ENCODE measurements at places on chromosomes 2 and 18.

DNA sequence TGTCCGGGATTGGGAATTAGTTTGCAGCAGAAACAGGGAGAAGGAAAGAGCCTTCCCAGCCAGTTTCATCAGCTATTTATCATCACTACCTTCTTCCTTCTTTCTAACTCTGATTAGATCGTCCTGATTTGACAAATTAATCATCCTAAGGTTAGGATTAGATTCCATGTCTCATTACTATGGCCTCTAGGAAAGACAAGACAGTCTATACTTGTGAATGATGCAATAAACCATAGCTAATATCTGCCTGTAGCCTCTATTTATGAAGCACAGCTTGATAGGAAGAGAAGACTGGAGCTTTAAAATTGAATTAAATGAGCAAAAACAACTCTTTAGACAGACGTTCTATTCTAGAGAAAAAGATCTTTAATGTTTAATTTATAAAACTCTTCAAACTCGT, 25.2 kb upstream of the FRZB start:
- DNase-seq, result no peak

DNA sequence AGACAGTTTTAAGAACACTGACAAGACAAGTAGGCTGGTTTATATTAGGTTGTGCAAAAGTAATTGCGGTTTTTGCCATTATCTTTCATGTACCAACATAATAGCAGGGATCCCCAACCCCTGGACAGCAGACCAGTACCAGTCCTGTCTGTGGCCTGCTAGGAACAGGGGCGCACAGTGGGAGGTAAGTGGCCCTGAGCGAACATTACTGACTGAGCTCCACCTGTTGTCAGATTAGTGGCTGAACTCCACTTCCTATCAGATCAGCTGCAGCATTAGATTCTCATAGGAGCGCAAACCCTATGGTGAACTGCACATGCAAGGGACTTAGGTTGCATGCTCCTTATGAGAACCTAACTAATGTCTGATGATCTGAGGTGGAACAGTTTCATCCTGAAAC, 921.9 kb downstream of the CCDC85A start:
- no peak for DNase-seq

DNA sequence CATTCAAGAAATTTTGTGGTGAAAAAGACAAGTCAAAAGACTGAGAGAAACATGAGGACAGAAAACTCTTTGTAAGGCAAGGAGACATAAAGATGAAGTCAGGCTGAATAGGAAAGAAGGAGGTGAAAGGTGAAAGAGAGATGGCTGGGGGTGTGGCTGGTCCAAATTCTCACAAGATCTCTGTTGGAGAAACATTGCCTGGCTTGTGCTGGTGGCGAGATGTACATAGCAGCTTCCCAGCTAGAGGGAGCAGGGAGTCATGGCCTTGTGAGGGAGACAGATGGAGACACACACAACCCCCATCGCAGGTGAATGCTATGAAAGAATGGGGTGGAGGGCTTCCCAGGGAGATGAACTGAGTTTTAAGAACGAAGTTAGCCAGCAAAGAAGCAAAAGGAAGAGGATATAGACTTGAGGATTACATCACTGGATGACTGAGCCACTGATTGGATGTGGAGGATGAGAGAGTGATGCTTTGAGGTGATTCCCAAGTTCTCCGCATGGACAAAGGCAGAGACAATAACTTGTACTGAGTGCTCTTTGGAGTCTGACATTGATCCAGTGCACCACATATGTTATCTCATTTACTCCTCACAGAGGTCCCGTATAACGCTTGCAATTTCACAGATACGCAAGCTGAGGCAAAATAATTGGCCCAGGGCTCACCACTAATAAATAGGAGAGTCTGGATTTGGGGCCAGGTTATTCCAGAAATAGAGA, 3.7 kb upstream of the EMX1 start:
- no peak for DNase-seq

GRCh38 chr2:111119822-111120252, 877 bp upstream of the BCL2L11 start:
- DNase-seq, result no peak

GRCh38 chr18:79348066-79348465, 47.7 kb upstream of the NFATC1 start:
- no peak for DNase-seq

- no peak for DNase-seq
Measured at GRCh38 chr2:170227951-170228350, 50.0 kb downstream of the MYO3B start.

DNA sequence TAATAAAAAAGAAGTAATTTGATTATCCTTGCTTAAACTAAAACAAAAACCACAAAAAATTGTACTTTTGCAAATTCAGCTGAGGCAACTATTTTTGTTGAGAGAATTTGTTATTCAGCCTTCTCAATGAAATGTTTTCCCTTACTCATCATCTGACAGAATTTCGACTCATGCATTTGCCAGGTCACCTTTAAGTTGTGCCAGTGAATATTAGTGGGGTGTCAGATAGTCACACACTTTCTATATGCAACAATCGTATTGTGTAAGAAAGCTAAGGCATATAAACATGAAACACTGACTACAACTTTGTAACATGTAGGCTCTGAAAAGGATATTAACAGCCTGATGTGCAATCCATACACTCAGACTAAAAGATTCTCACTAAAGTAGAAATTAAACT, 1653.1 kb upstream of the SLC39A10 start:
- DNase-seq, result no peak

DNA sequence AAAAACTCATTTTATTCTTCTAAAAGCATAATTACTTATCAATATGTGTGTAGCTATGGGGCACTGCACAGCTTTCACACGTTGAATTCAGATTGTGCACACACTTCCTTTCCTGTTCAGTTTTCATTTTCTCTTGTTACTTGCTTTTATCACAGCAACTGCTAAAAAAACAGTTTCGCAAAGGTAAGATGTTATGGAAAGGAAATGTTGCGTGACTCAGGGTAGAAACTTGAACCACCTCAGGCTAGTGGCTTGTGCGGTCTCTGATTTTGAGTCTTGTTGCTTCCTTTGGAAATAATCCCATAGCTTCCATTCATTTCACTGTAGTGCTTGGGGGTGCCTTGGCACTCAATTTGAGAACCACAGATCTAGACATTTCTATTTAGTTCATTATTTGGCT, 171.9 kb downstream of the FMNL2 start:
- no peak for DNase-seq

- DNase-seq, result no peak
Measured at GRCh38 chr2:100554798-100555407, 7.9 kb upstream of the PDCL3 start.

DNA sequence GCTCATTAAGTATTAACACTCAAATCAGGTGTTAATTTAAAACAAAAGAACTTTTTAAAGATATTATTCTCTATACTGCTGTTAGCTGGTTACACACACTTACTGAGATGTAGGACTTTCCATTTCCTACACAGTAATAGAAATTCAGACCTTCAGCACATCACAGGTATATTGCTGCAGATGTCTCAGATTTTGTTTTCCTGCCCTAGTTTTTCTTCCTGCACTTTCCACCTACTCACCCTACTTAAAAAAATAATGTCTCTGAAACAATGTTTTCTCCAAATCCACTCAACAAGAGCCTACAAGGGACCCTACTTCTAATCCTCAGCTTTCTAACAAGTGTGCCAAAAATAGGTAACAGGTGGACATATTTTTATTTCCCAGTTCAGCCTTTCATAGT, 43.9 kb downstream of the DYM start:
- DNase-seq, result no peak

GRCh38 chr2:64586054-64586453, 61.9 kb downstream of the AFTPH start:
- DNase-seq, result no peak

GRCh38 chr2:227772932-227773331, 27.2 kb downstream of the SCYGR8 start:
- DNase-seq, result no peak

DNA sequence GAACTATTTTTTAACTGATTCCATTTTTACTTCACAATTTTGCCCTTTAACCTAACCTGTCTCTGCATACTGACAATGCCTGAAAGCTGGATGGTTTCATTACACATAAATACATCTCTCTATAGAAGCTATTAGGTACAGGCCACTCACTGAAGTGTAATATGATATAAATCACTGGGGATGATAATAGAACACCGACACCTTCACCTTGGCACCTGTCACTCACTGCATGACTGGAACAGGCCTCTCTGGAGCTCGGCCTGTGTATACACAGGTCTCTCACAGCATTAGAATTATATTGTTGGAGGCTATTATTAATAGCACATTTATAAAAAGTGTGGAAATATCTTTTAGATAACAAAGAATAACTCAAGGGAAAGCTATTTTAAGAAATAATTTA, 138.2 kb downstream of the TMEM131 start:
- no peak for DNase-seq

DNA sequence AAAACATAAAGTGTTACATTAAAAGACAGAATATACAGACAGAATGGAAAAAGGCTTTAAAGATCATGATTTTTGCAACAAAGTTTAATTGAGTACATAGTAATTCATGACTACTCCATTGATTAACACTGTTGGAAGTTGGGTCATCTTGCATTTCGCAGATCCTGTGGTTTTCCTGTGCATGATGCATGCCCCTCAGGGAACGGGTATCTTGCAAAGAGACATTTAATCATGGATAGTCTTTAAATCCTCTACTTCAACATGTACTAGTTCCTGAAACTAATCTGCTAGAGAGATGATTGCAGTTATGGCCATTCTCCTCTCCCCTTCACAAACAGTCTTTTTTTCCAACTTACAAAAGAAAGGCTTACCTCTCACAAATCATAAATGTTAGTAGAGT, 155.6 kb upstream of the DSEL start:
- no peak for DNase-seq

DNA sequence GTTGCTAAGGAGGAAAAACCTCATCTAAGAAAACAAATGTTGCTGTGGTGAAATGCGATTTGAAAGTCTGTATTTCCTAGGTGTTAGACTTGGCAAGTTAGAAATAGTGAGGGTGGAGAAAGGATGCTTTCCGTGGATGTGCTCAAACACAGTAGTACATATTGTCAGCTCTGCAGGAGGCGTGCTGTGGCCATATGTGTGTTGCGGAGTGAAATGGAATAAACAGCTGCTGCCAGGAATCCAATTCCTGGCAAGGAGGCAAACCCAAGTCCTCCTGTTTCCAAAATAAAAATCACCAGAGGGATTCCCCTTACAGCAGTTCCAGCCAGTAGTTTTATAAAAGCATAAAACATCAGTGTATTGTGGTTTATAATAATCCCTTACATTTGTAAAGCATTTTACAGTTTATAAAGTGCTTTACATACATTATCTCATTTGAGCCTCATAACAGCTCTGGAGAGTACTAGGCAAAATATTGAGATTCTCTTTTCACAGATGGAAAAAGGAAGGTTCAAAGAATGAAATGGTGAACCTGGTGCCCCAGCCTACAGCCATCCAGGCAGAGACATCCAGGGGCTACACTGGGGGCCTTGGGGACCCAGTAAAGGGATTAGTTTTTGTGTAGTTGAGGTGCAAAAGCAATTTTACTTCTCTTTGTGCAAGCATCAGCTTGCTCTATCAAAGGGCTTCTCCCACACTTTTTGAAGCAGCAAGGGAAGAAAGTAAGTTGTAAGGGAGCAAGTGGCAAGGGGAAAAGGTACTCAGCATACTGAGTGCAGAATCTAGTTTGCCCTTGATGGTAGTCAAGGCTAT, 206.0 kb downstream of the AGPS start:
- no peak for DNase-seq

DNA sequence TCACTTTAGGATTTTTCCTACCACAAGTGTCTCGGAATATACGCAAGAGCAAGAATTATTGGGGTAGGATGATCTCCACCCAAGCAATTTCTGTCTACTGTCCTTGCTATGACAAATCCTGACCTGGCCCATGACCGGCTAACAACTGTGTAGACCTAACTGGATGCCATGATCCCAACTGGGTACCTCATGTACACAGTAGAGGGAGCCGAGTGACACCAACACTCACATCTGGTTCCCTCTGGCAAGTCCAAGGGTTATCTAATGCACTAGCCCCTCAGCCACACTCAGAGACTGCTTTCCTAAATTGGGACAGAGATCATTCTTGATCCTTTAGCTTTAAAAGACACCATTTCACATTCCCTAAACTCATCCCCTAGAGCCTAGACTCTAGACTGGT, 60.7 kb upstream of the ZNF532 start:
- no peak for DNase-seq

- no peak for DNase-seq
Measured at GRCh38 chr18:8675057-8675456, 30.3 kb upstream of the MTCL1 start.

GRCh38 chr2:224753743-224754540, 37.8 kb upstream of the CCDC195 start:
- no peak for DNase-seq

DNA sequence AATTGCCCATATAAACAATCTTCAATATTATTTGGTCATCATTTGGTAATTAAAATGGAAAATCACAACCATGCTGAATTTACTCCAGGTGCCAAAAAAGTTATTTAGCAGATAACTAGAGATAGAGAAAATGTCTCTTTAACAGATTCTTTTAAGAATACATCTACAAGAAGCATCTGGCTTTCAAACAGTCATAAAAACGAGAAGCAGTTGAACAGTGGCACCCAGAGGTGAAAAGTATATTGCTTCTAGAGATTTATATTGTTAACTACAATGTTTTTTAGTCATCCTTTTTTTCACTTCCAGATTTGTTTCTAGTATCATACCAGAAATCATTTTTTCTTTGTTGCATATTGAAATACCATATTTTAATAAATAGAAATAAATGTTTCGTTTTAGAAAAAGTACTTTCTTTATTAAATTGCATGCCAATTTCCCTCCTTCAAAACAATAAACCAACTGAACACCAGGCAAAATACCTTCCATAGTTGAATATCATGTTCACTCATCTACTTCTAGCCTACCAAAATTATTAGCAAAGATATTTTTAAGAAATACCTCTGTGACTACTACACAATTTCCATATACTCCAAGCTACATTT, 65.4 kb upstream of the HNRNPA3 start:
- no peak for DNase-seq

DNA sequence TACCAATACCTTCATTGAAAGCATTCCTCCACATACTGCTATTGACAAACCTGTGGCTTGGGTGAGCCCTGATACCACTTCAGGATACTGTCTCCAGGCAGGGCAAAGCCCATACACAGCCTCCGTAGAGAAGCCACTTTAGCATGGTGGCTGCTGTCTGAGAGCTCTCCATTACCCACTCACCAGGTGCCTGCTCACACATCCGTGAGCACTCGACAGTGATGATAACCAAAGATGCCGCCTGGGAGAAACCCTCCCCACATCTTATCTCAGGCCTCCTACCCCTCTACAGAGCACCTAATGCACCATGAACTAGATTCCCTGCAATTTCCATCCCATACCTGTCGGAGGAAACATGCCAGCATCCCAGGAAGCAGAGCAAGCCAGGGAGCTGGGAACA, 57.6 kb upstream of the KLHL29 start:
- no peak for DNase-seq

GRCh38 chr2:222290736-222291484, 7.9 kb downstream of the PAX3 start:
- no peak for DNase-seq

GRCh38 chr2:11710210-11710609, 36.2 kb upstream of the LPIN1 start:
- DNase-seq, result no peak

GRCh38 chr18:75860166-75860565, 432.7 kb upstream of the SMIM21 start:
- no peak for DNase-seq

Data from cardiac septum (tissue), 1 donor.